Mucosa of gallbladder (tissue), 1 donor: ENCODE measurements at places on chromosomes 4 and X. TPM values are rescaled to one million over a fixed set of nuclear protein-coding genes. Genes with fewer than 3 reads are reported as not detected.

TLL1 gene
- 1.2 TPM for total RNA-seq

FMR1NB gene
- total RNA-seq, result not detected

- no peak for DNase-seq
These were observed 54.8 kb downstream of the NSUN7 start for GRCh38 chr4:40804598-40804997.

DCLK2 gene
- total RNA-seq, result 14.0 TPM

ABCD1 gene
- total RNA-seq, result 18.6 TPM

GPR50 gene
- total RNA-seq, result 0.12 TPM

DNA sequence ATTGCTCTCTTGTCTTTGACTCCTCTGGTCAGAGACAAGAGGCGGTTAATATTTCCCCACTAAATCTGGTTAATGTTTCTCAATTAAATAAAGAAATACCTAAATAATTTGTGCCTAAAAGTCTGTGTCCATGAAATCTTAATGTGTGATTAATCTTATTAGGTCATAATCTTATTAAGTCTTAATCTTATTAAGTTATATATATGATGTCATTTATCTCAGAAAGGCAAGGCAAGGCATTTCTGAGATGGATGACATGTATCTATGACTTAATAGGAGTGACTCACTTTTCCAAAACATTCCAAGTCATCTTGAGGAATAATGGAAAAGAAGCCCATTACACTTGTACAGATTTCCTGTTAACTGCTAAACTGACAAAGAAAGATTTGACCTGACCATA, 74.7 kb downstream of the TRAM1L1 start:
- DNase-seq, result no peak

SLC10A6 gene
- total RNA-seq, result 0.81 TPM

GRCh38 chr4:183977707-183978106, 72.6 kb downstream of the STOX2 start:
- DNase-seq, result no peak

SLITRK4 gene
- total RNA-seq, result 1.2 TPM
